SW480 (cell line): ENCODE measurements at places on chromosomes 6 and 20.

DNA sequence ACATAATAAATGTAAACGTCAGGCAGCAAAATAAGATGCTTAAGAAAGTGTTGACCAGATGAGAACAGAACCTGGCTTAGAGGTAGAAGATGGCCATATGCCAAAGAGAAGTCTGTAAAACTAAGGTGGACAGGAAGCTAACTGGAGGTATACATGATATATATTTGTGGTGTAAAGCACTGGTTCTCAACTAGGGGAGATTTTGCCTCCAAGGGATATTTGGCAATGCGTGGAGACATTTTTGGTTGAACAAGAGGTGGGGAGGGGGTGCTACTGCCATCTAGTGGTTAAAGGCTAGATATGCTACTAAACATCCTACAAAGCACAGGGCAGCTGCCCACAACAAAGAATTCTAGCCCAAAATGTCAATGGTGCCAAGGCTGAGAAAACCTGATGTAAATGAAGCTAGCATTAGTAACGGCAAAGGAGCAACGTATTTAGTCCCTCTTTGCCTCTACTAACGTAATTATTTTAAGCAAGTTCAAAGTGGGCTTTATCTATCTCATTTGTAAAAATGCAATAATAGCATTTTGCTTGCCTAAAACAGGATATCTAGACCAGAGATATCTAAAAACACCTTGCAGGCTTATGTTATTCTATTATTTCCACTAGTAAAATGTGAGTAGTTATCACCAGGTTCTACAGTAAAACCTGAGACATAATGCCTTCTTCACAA lies 182.6 kb downstream of the RNGTT start:
- DNase-seq, result peak; percentile 26

DNA sequence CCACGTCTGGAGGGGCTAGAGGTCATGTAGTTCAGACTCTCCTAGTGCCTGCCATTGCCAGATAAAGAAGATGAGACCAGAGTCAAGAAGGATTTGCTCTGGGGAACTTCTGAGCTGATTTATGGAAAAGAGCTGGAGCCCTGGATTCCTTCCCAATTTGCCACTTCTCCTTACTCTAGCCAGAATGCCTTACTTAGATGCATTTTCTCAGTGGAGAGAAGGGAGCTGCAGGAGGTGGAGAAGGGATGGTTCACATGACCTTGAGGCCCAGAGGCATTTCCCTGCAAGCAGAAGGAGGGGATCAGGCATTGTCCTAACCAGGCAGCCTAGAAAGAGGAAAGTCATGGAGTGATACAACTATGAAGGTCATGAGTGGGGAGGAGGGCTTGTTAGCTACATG lies 122.2 kb downstream of the UNC5CL start:
- DNase-seq, result no peak

GRCh38 chr20:37991157-37991866 lies 41.9 kb downstream of the TTI1 start:
- no peak for DNase-seq

GRCh38 chr6:142566628-142567396 lies 265.0 kb downstream of the ADGRG6 start:
- peak; percentile 27 for DNase-seq

DNA sequence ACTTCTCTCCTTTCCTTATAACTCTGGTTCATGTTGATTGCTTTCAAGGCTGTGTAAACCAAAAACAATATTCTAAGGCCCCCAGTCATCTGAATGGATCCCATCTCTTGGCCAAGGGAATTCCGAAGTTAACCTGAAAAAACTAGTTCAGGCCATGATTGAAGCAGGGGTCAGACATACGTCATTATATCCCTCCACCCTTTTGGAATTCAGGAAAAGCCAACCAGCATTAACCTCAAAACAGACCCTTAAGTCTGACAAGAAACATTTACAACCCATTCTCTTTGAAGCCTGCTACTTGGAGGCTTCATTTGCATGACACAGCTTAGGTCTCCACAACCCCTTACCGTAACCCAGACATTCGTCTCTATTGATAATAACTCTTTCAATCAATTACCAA lies 39.7 kb downstream of the SLC26A8 start:
- no peak for DNase-seq

DNA sequence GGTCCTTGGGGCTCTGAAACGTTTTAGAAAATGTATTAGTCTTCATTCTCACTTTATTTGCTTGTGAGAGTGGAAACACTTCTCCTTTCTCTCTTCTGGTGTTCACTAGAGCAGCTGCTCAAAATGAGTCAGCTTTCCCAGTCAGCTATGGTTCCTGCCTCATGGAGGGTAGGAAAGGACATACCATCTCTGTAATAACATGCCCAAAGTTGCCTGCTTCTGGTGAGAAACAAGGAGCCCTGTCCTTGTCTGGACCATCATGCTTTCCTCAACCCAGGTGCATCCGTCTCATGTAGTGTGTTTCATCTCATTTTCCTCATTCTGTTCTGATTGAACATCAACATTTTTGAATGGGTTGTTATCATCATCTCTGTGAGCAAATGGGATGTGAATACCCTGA lies 17.1 kb upstream of the TINAG start:
- no peak for DNase-seq

GRCh38 chr20:47102629-47103028 lies 208.0 kb downstream of the EYA2 start:
- no peak for DNase-seq

GRCh38 chr6:42451333-42452170 lies at the start of gene TRERF1:
Gene TRERF1 (minus strand): TSS chr6:42451926. CDS start chr6:42269590, 182,336 bp downstream.
- peak; percentile 66 for DNase-seq

GRCh38 chr20:13875265-13875811 lies 90.5 kb downstream of the NDUFAF5 start:
- no peak for DNase-seq

GRCh38 chr6:16278048-16278724 lies 39.8 kb downstream of the GMPR start:
- DNase-seq, result peak; percentile 8

GRCh38 chr20:50196248-50196647 lies 5.6 kb downstream of the CEBPB start:
- DNase-seq, result no peak

- DNase-seq, result no peak
Observed at GRCh38 chr20:62686869-62687830, 21.5 kb upstream of the NTSR1 start.

DNA sequence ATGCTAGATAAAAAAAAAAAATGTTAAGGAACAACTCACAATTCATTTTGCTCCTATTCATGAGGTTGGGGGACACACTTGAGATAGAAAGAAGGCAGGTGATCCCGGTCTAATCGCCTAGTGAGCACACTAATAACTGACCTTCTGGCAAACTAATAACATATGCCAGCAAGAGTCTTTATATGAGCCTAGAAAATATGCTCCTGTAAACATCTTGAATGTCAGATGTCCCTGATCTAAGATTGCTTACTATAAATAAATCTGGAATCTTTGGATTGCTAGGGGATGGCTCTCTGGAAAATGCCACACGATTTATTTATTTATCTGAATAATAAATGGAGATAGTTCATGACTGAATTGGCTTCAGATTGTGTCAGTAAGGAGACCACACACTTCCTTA lies 821.9 kb downstream of the GRIK2 start:
- no peak for DNase-seq

GRCh38 chr6:143486752-143487151 lies 24.8 kb downstream of the FUCA2 start:
- DNase-seq, result no peak

- DNase-seq, result no peak
Observed at GRCh38 chr20:46128310-46129151, 10.4 kb downstream of the CD40 start.

DNA sequence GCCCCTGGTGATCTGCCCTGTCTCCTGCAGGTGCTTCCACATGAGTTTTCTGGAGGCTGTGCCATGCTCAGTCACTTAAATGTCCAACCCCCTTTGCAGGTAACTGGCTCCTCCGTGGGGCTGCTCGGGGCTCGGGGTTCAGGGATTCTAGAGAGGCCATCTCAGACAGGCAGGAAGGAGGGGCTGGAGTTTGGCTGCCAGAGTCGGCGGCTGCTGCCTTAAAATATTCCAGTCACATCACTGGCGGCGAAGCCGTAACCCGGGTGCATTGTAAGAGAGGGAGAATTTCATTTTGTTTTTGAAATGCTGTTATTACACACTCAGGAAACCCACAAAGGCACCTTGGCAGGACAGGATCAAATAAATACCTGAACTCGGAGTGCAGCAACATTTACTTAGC lies 212.9 kb upstream of the PMEPA1 start:
- no peak for DNase-seq

GRCh38 chr20:55533632-55534031 lies 471.7 kb downstream of the CBLN4 start:
- peak; percentile 10 for DNase-seq

- peak; percentile 79 for DNase-seq
Observed at GRCh38 chr6:159996626-159997497, 28.0 kb downstream of the IGF2R start.

DNA sequence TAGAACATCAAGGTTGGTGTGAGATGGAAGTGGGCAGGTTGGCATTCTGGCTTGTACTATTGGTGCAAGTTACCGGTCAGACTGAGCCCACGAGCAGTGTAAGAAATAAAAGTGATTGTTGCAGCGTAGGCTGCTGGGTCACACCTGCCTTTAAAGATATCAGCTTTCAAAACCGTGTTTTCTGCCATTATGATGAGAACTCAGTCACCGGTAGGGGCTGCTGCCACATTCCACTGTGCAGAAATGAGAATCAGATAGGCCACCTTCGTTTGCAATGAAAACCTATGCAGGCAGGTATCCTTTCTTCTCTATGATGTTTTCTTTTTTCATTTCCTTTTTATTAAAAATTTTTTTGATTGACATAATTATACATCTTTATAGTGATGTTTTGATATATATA lies 168.5 kb downstream of the MYLK4 start:
- no peak for DNase-seq

DNA sequence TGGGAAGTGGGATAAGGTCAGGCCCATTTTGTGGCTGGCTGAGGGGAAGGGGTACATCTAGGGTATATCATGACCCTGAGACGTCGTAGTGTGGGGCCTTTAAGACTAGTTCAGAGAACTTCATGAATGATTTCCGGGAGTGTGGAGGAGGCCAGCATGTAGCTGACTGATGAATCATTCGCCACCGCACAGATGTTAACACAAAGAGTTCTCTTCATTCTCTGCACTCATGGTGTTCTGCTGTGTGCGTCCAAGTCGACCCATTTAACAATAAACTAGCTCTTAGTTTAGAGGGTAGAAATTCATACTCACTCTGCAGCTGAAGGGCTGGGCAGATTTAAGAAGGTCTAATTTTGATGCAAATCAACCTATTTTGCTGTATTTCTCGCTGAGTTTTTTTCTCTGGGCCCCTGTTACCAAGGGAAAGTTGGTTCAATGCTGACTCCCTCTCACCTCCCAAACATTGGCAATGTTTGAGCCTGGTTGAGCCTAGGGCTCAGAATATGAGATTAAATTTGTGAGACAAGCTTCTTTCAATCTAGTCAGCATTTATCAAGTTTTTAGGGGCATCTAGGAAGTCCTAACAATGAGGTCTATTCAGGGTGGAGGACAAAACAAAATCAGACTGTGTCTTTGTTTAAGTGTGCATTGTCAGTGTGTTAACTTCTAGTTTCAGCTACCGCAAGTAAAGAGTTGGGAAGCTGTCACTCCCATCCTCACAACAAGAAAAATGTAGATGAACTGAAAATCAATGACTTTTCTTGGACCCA lies 106.8 kb upstream of the CBLN4 start:
- DNase-seq, result no peak

GRCh38 chr6:46255528-46255927 lies 84.7 kb upstream of the ENPP5 start:
- no peak for DNase-seq

GRCh38 chr6:16236009-16236501 lies 2.3 kb upstream of the GMPR start:
- DNase-seq, result no peak

- DNase-seq, result no peak
Observed at GRCh38 chr6:50288241-50288640, 238.5 kb upstream of the DEFB112 start.

DNA sequence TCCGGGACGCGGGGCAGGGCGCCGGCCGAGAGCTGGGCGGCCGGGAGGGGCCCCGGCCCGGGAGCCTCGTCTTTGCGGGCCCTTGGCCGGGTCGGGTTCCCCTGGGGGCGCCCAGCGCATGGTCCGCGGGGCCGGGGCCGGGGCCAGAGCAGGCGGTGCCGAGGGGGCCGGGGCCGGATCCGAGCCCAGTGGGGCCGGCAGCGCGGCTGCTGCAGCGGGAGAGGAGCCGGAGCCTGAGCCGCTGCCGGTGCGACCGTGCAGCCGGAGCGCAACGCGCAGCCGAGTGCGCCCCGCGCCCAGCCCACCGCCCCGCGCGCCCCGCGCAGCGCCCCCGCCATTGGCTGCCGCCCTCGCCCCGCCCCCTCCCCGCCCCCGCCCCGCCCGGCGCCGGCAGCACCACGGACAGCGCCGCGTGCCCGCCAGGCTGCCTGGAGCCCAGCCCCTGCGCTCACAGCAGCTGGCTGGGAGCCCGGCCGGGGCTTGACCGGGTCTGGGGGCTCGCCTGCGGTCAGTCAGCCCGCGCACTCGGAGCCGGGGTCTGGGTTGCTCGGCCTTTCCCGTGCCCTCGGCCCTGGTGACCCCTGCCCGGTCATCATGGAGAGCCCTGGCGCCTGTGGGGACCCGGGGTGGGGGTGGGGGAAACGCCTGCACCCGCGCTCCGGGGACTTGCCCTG lies at the start of gene HRH3:
Gene HRH3 (minus strand): TSS at position 287 of the 674 bp plus-strand sequence. CDS start 308 bp downstream, outside the sequence.
- no peak for DNase-seq

GRCh38 chr6:79538106-79538971 lies 1.1 kb upstream of the LCA5 start:
- peak; percentile 23 for DNase-seq

DNA sequence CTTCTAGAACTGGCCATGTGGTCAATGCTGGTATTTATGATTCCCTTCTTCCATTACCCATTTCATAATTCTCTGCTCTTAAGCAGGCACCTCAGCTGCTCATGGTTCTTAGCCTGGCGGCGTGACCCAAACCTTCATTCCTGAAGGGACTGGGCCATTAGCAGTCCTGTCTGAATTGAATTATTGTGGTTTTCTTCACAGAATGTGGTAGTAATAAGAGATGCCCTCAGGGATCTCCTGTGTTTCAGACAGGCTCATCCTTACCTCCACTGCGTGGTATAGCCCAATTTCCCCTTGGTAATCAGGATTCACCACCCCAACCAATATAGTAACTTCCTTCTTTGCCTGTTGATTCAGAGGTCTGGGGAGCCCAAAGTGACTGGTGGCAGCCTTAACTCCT lies 37.6 kb downstream of the PKIB start:
- DNase-seq, result no peak

GRCh38 chr20:36099106-36099505 lies 55.4 kb upstream of the EPB41L1 start:
- no peak for DNase-seq

GRCh38 chr6:135994857-135995544 lies 143.5 kb downstream of the PDE7B start:
- DNase-seq, result no peak

- no peak for DNase-seq
Observed at GRCh38 chr6:21883595-21884328, 290.2 kb downstream of the SOX4 start.

- DNase-seq, result peak; percentile 33
Observed at GRCh38 chr6:56863366-56863765, 91.5 kb upstream of the BEND6 start.
